ENCODE measurements at places on chromosomes 13 and 19.

GRCh38 chr13:37927561-37927960 lies 58.0 kb upstream of the TRPC4 start:
- DNase-seq, result no peak
- no peak overlapping the region for H3K4me3 ChIP-seq
- H3K27ac ChIP-seq, result no peak overlapping the region
- H3K4me1 ChIP-seq, result no peaks in the 10 kb centered on the region

- DNase-seq, result no peak
- H3K27ac ChIP-seq, result no peak overlapping the region
- no peaks in the 10 kb centered on the region for H3K36me3 ChIP-seq
- no peaks in the 10 kb centered on the region for H3K4me1 ChIP-seq
Measured at GRCh38 chr13:53237696-53238095, 209.1 kb downstream of the OLFM4 start.

GRCh38 chr13:111122631-111123030 lies 7.5 kb downstream of the ARHGEF7 start:
- no peaks in the 10 kb centered on the region for H3K36me3 ChIP-seq
- DNase-seq, result no peak
- H3K27me3 ChIP-seq, result peaks cover 12% of the 10 kb centered on the region

GRCh38 chr13:30224732-30225131 lies 82.6 kb downstream of the KATNAL1 start:
- no peak overlapping the region for H3K4me3 ChIP-seq
- DNase-seq, result no peak
- H3K27ac ChIP-seq, result no peak overlapping the region

Measured in heart right ventricle (tissue), 16 donors.